ENCODE measurements at places on chromosomes 7 and 10. TPM values are rescaled to one million over a fixed set of nuclear protein-coding genes. Genes with fewer than 3 reads are reported as not detected.

Gene FAM25C
- not detected for total RNA-seq

DNA sequence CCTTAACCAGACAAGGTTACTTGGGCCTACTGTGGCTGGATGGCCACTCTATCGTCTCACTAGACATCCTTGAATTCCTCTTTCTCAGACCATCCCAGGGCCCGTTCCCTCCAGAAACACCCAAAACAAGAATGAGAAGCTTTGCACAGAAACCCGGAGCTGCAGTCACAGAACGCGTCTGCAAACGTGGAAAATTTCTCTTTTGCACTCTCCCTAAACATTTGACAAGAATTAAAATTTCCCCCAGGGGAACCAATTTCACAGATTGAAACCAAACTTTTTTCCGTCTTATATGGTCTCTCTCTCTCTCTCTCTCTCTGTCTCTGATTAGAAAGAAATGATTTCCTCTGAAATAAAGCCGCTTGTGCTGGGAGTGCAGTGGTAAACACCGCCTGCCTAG, 120.7 kb downstream of the MKX start:
- DNase-seq: no peak

Gene NDUFB2
- 209 TPM for total RNA-seq

- no peak for DNase-seq
Observed at GRCh38 chr7:32059289-32060011, 10.8 kb downstream of the PDE1C start.

Gene PRR15
- total RNA-seq: not detected

DNA sequence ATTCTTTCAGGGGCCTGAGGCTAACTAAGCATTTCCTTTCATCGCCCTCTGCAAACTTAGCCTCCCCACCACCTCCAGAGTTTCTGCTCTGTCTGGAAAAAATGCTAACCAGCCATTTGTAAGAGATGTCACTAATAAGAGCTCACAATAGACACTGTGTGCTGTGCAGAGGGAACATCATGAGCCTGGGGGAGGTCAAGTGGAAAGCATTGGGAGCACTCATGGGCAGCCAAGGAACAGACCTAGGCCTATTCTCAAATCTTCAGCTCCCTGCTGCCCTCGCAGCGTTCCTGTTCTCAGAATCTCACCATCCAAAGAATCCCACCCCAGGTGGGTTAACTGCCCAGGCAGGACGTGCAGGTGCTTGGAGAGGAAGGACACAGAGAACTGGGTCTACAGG, 27.1 kb upstream of the GPAM start:
- no peak for DNase-seq

Gene FBXO24
- total RNA-seq: 0.47 TPM

Gene NEUROG3
- not detected for total RNA-seq

DNA sequence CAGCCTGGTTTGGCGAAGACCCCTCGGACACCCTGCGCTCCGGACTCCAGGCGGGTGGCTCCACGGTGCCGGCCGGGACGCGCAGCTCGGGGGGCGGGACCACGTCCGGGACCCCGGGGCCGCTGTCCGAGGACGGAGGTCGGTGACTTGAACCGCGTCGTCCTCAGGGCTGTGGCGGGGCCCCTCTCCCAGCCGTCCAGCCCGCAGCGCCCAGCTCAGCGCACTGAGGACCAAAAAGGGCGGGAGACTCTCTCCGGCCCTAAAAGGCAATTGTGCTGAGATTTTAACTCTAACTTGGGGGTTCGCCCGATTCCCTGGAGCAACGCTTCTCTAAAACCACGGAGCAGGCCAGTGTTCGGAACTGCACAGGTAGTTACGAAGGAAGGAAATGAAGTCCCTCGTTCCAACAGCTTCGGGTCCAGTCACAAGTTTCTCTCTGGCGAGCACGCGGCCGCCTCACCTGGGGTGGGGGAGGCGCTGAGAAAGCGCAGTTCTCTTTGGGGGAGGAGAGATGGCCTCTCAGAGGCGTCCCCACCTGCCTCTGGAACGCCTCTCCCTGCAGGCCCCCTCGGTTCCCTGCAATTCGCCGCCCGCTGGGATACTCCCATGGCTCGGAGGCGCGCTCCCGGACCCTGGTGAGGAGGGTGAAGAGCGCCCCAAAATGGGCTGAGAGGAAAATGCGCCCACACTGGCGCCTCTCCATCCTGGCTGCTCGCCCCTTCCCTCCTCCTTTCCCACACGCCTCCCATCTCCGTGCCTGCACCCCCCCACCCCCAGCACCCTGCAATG, 352.7 kb downstream of the DNAJB6 start:
- no peak for DNase-seq

All from CD8-positive, alpha-beta memory T cell (primary cell).